NCI-H1048 (cell line): ENCODE measurements at places on chromosomes 12 and 14.

- DNase-seq = no peak
These were observed 488.8 kb downstream of the BCAT1 start for GRCh38 chr12:24460099-24460498.

- no peak for DNase-seq
These were observed 15.1 kb upstream of the SLC25A3 start for GRCh38 chr12:98578392-98578791.

GRCh38 chr14:69945912-69946311 lies 66.7 kb downstream of the SMOC1 start:
- DNase-seq = no peak

GRCh38 chr12:33111850-33112249 lies 215.3 kb upstream of the PKP2 start:
- no peak for DNase-seq

GRCh38 chr12:48803675-48804074 lies 14.6 kb upstream of the CACNB3 start:
- DNase-seq = no peak
